Astrocyte (in vitro differentiated cells and primary cell): ENCODE measurements at places on chromosomes 5 and 9.
A peak's percentile ranks its signal among the peaks of the same experiment; 100 is the strongest.

- DNase-seq, result no peak
These were observed 13.5 kb upstream of the MAP1B start for GRCh38 chr5:72093824-72094223.

GRCh38 chr5:145062280-145063062 lies 772.7 kb downstream of the PRELID2 start:
- DNase-seq, result peak; percentile 25

DNA sequence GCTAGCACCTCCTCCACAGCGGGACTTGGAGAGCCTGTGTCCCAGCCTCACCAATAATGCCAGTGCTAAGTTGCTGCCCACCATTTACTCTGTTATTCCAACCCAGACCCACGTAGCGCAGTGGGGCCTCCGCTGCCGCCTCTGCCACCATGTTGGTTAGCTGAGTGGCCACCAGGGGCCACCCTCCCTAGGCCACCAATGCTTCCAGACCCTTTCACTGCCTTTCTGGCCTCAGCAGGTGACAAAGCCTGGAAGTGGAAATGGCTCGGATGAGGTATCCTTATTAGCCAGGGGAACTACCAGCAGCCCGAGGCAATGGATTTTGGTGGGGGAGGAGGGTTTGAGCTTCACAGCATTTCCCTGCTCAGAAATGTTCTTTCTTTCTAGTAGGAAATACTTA lies 110.1 kb downstream of the OSTF1 start:
- no peak for DNase-seq

DNA sequence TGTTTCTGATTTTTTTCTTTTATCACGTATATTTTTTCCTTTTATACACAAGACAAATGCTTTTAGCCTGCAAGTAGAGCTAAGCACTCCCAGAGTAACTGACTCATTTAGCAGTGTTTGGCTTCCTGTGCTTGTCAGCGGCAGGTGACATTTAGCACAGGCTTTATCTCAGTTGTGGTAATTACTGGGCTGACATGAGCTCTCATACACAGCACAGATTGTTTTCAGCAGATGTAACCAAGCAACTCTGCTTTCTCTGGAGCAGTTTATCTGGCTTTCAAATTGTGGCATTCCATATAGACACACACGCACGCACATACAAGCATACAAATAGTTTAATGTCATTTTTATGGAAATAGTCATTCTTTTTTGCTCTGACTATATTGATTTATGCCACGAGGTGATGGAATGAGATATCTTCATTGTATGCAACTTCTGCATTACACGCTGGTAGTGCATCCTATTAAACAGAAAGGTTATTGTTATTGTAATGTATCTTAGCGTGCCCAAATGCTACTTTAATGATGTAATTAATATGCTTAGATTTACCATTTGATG lies 379.0 kb upstream of the GRAMD2B start:
- peak; percentile 97 for DNase-seq
